ENCODE measurements at places on chromosomes 12 and 14.
A peak's percentile ranks its signal among the peaks of the same experiment; 100 is the strongest.

DNA sequence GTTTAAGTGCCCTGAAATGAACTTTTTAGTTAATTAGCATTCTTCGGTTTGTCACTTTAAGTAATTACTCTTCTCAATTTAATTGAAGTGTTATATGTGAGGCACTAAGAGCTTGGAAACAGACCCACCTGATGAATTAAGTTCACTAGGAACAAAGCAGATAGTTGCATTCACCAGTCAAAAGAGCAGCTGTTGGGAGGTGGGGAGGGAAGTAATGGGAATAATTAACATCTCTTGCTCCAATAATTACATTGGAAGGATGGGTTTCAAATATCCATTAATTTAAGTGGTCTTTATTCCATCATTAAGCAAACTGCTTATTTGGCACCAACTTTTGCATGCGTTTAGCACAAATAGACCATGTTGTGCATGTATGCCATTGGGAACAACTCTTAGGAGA is 667.2 kb downstream of the GALC start:
- DNase-seq: no peak

GRCh38 chr14:74176400-74176793 is 62.9 kb upstream of the VSX2 start:
- DNase-seq: no peak

DNA sequence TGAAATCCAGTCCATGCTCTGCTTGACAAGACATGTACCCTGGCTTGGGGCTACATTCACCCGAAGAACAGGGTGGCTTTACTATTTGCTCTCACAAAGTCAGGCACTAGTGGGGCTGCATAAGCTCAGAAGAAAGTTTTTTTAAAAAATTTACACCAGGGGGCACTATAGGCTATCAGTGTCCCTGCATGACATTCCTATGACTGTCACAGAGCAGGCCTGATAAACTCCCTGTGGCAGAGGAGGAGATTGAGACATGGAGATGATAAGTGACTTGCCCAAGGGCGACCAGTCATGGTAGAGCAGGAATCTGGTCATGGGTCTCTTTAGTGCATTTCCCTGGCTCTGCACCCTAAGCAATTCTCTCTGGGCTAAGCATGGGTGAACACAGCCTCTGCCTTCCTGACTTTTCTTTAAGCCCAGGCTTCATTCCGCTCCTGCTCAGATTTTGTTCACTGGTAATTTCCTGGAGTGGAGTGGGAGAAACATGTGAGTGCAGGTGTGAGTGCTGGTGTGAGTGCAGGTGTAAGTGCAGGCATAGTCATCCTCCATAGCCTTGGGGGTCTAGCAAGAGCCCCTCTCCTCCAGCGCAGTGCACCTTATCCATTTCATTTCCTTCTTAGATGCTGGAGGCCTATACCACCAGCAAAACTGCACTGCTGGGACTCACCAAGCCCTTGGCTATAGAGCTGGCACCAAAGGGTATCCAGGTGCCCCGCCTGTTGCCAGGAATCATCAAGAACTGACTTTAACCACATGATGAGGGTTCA is 91.6 kb downstream of the DHRS2 start:
- peak; percentile 18 for DNase-seq

GRCh38 chr14:21825845-21826244 is 152.2 kb upstream of the OR4E1 start:
- no peak for DNase-seq

DNA sequence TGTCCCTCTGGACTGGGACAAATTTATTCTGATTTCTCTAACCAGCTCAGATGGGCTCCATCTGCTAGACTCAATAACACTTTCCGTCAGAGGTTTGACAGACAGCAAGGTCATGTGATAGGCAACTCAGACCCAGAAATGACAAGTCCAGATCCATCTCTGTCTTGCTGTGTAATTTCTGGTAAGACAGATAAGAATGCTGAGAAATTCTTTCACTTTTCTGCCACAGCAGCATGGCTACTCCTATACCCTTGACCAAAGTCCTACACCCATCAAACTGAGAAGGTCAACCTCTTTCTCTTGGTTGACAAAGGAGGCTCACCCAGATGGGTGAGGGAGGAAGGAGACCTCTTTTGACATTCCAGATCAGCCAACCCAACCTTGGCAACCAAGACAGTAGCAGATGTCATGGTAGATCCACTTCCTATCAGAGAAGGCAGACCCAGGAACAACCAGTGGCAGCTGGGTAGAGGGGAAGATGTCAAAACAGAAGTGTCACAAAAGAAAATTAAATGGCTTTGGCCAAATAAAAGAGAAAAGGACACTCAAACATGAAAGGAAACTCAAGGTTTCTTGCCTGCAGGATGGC is 36.9 kb upstream of the PRKAB1 start:
- no peak for DNase-seq
